Erythroblast (primary cell): ENCODE measurements at places on chromosomes 7 and 10.

GRCh38 chr7:75809396-75809795 lies 4.2 kb downstream of the CCL24 start:
- DNase-seq, result no peak

DNA sequence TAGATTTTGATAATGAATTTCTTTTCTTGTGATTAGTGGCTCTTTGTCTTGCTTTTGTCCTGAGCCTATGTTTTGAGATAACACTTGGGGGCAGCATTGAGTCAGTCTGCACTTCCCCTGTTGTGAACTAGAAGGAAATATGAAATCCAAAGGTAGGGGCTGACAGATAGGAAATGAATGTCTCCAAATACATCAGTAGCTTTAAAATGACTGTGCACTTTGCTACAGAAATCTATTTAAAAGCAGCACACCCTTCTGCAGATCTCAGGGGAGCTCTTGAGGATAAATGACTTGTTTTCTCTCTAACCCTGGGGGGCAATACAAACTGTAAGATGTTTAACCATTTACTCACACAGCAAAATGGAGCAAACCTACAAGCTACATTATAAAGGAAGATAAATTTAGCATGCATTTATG lies 176.0 kb upstream of the MYO3A start:
- peak; percentile 16 for DNase-seq

- no peak for DNase-seq
Measured at GRCh38 chr10:14385596-14386593, 55.2 kb upstream of the FRMD4A start.

GRCh38 chr7:158864833-158865232 lies 8.5 kb downstream of the DYNC2I1 start:
- DNase-seq, result no peak

GRCh38 chr7:135514856-135515255 lies 5.0 kb upstream of the CNOT4 start:
- DNase-seq, result no peak
